Hepatic stellate cell (primary cell): ENCODE measurements at places on chromosomes 7 and 10.
A peak's percentile ranks its signal among the peaks of the same experiment; 100 is the strongest.

DNA sequence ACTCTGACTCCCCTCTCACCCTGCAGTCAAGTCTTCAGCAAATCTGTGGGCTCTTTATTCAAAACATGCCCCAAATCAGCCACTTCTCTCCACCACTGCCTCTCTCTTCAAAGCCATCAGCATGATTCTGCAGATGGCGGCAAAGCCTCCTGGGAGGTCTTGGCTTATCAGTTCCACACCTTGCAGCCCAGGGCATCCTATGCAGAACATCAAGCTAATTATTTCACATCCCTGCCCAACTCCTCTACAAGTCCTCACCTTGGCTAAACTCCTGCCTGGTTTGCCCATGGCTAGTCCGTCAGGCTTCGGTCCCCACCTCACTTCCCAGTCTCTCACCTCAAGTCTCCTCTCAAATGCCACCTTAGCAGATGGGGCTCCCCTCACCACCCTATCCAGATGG, 70.2 kb downstream of the PIP4K2A start:
- no peak for DNase-seq

- DNase-seq, result no peak
Observed at GRCh38 chr7:47568056-47568455, 13.9 kb downstream of the TNS3 start.

DNA sequence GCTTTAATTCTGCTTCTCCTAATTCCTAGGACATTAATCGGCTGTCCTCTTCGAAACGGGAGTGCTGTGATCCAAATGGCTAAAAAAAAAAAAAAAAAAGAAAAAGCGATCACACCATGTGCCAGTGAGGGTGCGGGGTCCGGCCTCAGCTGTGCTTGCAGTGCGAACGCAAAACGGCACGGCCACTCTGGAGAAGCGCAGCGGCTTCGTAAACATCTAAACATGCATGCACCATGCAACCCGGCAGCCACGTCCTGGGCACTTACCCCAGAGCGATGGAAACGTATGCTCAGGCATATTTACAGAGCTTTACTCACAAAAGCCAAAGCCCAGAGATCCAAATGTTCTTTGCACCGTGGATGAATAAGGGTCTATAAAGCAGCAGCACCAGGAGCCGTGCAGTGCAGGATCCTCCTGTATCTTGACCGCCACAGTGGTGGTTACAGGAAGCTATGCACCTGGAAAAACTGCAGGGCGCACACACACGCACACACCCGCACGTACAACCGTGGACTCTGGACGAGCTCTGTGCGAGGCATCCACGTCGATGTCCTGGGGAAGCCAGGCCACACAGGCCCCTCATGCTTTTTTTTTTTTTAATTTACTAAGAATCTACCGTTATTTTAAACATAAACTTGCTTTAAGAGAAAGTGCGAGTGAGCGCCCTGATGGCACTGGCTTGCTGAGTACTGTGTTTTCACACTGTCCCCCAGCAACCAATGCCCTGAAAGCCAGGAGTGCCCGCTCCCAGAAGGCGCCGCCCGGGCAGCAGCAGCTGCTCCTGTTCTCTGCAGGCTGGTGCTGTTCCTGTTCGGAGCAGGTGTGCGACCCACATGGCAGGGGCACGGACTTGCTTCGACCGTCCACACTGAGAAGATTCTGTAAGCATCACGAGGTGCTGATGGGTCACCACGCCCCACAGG, 25.0 kb downstream of the GPER1 start:
- DNase-seq, result no peak

DNA sequence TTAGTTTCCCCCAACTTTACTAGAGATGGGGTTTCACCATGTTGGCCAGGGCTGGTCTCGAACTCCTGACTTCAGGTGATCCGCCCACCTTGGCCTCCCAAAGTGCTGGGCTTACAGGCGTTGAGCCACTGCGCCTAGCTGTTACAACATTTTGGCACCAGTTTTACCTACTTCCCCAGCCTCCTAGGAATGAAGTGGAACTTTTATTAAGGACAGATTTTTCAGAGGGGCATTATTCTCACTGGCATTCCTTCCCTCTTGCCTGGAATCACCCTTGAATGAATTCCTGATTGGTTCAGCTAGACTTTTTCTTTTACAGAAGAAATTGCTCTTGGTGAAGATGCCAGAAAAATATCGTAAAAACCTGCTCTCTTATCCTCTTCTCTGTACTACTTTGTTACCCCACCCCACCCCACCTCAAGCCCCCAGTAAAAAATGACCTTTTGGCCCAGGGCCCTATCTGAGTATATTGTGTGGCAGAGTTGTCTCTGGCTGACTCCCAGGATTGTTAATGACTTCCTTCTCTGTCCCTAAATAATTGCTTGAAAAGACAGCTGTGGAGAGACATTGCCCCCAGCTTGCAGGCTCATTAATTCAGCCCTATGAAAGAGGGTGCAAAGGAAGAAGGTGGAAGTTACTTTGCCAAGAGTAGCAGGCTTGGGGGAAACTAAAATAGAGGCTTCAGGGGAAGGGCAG, 189.6 kb downstream of the AUTS2 start:
- DNase-seq, result no peak

DNA sequence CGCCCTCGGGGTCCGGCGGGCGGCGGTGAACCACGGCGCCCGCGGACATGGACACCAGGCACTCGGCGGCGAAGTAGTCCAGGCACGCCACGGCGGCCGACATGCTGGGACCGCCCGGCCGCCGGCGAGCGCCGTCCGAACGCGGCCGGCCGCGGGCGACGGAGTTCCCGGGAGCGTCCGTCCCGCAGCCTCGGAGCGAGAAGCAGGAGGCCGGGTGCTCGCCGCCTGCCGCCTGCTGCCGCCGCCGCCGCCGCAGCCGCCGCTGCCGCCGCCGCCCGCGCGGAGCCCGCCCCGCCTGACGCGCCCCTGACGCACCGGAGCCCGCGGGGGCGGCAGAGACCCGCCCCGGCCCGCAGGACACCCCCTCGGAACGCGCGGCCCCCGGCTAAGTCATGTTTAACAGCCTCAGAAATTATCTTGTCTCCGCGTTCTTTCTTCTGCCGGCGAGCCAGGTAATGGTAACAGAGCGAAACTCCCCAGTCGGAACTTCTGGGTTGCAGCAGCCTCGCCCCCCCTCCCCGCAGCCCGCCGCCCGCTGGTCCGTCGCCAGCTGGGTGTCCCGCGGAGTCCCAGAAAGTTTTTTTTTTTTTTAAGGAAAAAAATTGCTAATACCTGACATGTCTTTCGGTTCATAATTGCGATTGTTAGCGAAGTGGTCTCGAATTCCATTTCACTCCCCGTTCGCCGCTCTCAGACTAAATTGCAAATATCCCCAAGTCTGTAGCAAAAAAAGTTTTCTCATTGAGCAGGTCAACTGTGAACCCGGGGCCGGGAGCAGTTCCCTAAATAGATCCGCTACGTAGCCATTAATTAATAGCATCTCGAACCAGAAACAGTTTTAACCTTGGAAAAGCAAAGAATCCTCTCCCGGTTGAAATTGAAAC, at the start of gene KLF14:
KLF14 (minus strand) TSS at position 277 of the 884 bp plus-strand sequence; CDS start at position 103, 174 bp downstream.
- DNase-seq, result peak; percentile 28

DNA sequence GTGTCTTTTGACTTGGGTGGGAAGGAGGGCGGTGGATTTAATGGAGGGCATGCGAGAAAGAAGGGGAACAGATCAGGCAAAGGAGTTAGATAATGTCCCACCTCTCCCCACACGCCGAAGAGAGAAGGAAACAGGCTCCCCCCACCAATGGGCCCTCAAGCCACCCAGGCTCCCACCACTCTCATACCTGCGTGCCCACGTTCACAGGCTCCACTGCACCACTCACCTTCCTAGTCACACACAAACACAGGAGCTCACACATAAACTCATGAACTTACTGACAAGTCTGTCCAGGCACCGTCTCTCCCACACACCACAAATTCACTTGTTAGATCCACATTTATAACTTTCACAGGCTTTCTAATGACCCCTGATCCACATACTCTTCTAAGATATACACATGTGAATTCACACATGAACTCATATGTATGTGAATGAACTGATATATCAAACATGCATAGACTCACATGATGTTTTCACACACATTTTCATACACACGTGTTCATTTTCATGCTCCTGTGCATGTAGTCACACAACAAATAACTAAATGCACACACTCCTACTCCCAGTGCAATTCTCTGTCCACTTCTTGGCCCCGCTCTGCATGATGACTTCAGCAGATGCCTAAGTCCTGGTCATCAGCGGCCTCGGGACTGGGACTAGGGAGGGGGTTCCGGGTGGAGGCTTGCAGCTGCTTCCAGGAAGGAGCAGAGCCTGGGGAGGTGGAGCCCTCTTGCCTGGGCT, 1.5 kb downstream of the LZTS2 start:
- DNase-seq, result peak; percentile 96

DNA sequence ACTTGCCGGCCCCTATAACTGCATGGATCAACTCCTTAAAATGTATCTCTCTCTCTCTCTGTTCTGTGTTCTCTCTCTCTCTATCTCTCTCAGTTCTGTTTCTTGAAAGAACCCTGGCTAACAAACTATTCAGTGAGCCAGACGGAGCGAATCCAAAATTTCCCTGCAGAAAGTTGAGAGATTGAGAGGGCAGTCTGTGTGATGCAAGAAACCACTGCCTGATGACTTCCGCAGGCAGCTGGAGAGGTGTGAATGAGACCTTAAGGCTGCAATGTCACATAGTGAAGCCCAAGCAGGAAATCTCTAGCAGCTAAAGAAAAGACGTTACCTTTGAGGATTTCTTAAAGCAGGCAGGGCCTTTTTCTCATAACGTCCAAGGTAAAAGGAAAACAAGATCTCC, 17.3 kb downstream of the FAM107B start:
- no peak for DNase-seq
